ENCODE measurements at places on chromosomes 6 and 20.

DNA sequence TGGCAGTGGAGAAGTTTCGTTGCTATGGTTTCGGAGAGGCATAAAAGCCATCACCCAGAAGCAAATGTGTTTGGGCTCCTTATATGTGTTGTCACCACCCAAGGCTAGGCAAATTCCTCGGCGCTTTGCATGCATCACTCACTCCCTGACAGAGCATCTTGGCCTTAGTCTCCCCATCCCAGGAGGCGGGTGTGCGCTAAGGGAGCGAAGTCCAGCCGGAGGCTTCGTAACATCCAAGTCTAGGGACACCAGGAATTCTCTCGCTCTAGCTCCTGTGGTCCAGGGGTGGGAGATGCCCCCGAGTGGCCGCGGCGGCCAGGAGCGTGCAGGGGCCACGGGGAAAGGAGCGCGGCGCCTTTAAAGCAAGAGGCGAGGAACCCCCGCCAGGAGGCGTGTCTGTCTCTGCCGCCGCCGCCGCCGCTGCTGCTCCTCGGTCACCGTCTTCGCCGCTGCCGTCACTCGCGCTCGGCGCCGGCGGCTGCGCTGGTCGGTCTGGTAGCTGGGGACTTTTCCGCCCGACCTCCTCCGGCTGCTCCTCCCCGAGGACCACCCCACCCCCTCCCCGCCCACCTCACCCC is at the start of gene GRIK2:
GRIK2 (plus strand) TSS at position 458 of the 578 bp plus-strand sequence.
- peak; percentile 50 for DNase-seq

DNA sequence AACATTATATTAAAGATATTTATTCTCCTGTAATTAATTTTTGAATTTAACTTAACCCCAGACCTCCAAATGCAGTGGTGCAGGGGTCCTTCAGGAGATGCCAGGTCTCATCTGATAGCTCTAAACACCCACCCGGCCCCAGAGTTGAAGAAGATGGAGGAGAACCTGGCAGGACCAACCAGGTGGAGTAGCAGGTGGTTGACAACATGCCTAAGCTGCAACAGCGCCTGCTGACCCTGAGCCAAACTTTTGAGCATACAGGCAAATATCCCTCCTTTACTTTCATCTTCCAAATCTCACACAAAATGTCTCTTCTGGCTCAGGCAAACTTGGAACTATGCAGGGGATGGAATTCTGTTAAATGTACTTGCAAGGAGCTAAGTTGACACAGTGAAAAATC is 145.3 kb upstream of the TCF21 start:
- no peak for DNase-seq

DNA sequence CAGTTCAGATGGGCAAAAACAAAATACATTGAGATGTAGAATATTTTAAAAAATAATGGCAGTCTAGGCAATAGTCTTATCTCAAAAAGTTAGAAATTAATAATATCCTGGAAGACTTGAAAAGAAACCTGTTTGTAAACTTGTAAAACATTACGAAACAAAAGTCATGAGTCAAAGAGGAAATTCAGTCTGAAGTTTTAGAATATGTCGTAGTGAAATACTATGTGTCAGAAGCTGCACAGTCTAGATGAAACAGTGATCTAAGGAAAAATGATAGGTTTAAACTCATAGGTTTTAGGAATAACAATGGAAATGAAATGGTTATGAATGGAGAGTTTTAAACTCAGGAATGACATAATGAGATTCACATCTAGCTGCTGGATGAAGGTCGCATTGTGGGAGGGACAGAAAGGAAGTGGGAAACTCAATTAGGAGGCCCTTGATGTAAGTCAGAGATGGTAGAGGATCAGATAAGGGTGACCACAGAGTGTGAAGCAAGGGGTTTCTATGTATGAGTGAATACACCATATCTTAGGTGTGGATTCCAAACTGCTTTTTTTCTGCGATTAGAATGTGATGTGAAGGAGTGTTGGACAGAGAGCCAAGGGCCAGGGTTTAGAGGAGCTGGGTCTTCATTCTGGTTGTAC is 2.8 kb downstream of the SNRPB2 start:
- DNase-seq, result no peak

DNA sequence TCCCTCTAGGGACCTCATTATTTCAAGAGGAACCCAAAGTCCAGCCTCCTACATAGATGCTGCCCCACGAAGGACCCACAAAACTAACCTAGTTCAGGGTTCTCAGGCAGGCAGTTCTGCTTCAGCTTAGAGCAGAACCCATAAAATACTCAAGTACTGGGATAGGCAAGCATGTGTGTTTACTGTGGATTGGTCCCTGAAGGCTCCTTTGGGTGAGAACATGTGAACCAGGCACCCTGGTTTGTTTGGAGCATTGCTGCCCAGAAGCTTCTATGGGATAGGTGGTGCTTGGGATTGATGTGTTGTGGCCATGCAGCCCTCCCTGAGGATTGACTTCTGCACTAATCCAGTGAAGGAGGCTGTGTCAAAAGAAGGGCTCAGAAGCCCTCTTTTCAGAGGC is 14.9 kb upstream of the EFHC1 start:
- DNase-seq, result no peak

GRCh38 chr6:163243692-163244589 is 170.6 kb upstream of the QKI start:
- DNase-seq, result no peak

- no peak for DNase-seq
Measured at GRCh38 chr20:49445176-49445575, 37.3 kb downstream of the KCNB1 start.

- DNase-seq, result no peak
Measured at GRCh38 chr6:36054415-36054814, 26.8 kb downstream of the MAPK14 start.

GRCh38 chr20:24653306-24653705 is 183.9 kb downstream of the SYNDIG1 start:
- DNase-seq, result no peak

DNA sequence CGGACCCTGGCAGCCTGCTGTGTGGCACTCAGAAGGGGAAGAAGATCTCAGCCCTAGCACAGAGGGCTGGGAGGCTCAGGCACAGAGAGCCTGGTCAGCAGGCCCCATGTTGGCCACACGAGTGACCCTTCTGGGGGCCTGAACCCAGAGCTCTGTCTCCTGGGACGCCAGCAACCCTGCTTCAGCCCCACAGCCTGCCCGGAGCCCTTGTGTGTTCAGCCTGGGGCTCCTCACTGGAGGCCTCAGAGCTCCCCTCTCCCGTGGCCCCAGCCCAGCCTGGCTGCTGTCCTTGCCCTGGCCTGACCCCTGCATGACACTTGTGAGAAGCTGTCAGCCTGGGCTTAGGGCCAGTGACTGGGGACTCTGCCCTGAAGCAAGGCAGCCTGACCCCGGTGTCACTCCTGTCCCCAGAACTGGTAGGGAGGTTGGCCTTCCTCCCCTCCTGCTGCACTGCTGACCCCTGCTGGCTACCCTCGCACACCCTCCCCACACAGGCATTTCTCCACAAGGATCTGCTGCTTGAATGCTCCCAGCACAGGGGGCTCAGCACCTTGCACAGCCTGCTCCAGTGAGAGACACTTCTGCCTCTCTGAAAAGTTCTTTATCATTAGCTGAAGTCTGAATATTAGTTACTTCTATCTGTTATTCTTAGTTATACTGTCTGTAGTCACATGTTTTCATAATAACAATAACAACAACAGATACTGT is 15.4 kb upstream of the IP6K3 start:
- DNase-seq, result peak; percentile 44

DNA sequence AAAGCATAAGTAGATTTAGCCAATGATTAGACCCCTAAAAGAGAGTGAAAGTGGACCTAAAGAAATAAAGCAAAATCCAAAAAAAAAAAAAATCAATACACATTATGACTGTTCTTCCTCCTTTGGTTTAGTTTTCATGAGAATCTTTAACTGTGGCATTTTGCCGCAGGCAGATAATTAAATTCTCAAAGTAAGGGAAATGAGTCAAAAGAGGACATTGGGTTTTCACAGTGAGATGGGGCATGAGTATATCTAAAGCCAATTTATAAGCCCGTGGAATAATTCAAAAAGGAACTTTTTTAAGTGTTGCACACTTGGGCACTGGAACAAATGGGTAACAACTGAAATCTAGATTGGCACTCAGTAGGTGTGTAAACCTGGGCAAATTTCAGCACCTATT is 230.3 kb downstream of the PKHD1 start:
- DNase-seq, result no peak

DNA sequence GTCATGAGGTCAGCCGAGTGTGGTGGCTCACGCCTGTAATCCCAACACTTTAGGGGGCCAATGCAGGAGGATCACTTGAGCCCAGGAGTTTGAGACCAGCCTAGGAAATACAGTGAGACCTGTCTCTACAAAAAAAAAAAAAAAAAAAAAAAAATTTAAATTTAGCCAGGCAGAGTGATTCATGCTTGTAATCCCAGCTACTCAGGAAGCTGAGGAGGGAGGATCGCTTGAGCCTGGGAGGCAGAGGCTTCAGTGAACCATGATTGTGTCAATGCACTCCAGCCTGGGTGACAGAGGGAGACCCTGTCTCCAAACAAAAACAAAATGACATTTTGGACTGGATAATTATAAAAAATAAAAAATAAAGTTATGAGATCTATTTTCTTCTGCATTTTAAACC is 56.2 kb downstream of the ADGRF1 start:
- DNase-seq, result no peak
